Ascending aorta (tissue), 2 donors: ENCODE measurements at places on chromosomes 4 and X.

DNA sequence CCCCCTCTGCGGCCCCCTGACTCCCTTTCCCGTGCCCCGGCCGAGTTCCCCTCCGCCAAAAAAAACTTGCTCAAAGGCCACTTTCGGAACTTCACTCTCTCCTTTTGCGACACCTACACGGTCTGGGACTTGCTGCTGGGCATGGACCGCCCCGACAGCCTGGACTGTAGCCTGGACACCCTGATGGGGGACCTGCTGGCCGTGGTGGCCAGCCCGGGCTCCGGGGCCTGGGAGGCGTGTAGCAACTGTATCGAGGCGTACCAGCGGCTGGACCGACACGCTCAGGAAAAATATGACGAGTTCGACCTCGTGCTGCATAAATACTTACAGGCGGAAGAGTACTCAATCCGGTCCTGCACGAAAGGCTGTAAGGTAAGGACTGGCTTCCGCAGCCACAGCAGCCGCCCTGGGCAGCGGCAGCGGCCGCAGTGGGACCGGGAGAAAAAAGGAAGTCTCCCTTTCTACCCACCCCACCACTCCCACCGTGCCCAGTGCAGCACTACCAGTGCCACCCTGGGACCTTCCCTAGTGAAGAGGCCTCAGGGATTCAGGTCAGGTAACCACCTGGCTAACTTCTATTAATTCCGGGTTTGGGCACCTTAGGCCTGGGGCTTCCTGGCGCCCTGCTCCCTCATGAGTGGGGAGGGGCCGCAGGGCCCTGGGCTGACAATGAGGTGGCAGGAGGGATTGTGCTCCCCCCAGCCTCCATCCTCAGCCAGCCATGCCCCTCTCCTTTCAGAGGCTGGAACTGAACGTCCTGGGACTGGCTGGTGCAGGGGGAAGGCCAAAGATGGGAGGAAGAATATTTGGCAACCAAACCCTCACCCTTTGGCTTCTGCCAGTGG is 1.9 kb downstream of the NALF2 start:
- DNase-seq: no peak

GRCh38 chrX:133171962-133172708 is 46.0 kb downstream of the TFDP3 start:
- DNase-seq: no peak

- DNase-seq: no peak
Measured at GRCh38 chr4:40769266-40769665, 19.5 kb downstream of the NSUN7 start.

DNA sequence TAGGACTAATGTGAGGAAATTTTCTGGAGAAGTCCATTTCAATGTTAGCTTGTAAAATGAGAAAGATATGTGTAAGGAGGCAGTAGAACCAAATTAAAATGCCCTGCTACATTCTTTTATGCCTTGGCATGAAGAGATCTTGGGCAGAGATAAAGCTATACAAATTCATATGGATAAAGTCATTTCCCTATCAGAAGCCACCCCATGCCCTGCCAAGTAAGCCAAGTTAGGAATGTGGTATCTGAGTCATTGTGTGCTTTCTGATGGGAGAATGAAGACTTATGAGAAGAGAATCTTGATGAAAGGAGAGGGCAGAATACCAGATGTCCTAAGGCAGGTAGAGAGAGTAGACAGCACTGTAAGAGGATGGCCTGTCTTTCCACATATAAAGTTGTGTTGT is 83.7 kb downstream of the TEX13A start:
- no peak for DNase-seq

- no peak for DNase-seq
Measured at GRCh38 chr4:1598206-1599025, 85.7 kb downstream of the FAM53A start.
